G401 (cell line): ENCODE measurements at places on chromosomes 12 and 14.

DNA sequence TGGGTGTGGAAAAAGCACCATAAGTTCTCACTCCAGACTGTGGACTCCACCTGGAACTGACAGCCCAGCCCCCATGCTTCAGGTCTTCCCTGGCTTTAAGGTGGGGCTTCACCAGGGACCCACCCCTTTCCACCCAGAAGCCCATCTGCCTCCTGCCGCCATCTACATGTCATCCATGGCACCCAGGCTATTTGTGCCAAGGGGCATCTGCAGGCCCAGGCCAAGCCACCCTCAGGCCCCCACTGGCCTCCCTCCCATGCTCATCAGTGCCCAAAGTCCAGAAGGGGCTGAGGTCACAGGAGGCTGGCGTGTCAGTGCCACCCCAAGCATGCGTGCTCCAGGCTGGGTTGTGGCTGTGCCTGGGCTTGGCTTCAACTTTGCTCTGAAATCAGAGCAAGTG is 212.2 kb upstream of the DIO3 start:
- DNase-seq: no peak

- no peak for DNase-seq
Observed at GRCh38 chr14:61315313-61315712, 6.1 kb upstream of the PRKCH start.

- no peak for DNase-seq
Observed at GRCh38 chr12:127964717-127965116, 302.3 kb upstream of the TMEM132C start.

DNA sequence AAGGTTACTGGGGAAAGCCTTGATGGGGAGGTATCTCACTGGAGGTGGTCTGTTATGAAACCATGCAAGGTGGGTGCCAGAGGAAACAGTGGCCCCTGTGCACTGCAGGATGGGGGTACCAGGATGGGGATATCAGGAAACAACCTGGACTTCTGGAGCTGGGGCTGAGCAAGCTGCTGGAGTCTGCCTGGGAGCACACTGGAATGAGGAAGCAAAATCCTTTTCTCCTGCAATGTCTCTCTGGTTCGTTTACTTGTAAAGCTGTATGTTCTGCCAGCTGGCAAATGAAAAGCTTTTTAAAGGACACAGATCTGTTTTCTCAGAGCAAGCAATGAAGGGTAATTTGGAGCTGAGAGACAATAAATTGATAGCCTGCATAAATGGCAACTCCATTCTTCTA is 23.2 kb upstream of the SERPINA1 start:
- DNase-seq: no peak

DNA sequence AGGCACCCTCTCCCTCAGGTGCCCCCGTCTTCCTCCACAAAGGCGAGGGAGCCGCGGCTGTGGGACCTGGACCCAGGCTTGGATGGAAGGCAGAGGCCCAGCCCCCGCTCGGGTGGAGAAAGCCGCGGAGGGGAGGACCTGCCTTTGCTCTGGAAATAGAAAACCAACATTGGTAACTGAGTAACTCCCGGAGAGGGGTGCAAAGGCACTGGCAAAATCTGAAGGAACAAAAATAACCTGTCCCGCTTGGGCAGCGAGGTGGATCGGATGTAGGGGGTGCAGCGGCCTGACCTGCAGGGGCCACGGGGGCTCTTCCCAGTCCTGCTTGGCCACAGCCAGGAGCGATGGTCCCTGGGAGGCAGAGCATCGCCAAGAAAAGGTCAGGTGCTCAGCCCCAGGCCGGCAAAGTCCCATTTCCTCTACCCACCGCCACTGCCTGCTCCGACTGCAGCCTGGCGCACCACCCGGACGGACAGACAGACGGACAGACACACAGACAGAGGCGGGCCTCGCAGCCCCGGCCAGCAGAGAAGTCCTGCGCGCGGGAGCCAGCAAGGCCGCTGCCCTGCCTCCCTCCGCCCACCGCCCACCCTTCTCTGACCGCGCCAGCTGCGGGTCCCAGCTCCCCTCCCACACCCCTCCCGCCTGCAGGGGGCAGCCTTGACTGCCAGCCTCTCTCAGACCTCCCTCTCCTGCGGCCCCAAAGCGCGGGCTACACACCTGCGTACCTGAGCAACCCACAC is 21.4 kb upstream of the TMEM106C start:
- DNase-seq: no peak

- no peak for DNase-seq
Observed at GRCh38 chr12:47794679-47795078, 21.6 kb downstream of the SLC48A1 start.

- DNase-seq: no peak
Observed at GRCh38 chr12:6201213-6201608, 1.0 kb downstream of the CD9 start.

DNA sequence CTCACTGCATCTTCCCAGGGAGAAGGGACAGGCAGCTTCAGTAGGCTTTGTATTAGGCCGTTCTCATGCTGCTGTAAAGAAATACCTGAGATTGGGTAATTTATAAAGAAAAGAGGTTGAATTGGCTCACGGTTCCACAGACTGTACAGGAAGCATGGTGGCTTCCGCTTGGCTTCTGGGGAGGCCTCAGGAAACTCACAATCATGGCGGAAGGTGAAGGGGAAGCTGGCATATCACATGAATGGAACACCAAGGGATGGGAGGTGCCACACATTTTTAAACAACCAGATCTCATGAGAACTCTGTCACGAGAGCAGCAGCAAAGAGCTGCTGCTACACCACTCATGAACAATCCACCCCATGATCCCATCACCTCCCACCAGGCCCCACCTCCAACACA is 182.2 kb upstream of the SFSWAP start:
- DNase-seq: no peak

- DNase-seq: no peak
Observed at GRCh38 chr12:132027636-132028035, 77.9 kb downstream of the EP400 start.

DNA sequence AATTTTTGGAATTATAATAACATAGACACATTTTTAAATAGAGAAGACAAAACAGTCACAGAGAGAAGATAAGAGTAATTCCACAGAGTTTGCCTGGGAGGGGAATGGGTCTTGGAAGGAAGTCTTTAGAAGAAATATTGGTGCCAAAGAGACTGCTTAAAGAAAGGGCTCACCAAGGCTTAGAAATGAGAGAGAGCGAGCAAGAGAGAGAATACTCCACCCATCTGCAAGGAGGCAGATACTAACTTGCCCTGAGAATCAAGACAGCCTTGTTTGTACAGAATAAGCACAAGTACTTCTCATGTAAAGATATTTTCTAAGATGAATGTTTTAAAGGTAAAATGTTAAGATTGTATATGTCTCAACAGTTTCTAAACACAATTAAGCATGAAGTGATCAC is 165.5 kb downstream of the SLC38A4 start:
- DNase-seq: no peak

DNA sequence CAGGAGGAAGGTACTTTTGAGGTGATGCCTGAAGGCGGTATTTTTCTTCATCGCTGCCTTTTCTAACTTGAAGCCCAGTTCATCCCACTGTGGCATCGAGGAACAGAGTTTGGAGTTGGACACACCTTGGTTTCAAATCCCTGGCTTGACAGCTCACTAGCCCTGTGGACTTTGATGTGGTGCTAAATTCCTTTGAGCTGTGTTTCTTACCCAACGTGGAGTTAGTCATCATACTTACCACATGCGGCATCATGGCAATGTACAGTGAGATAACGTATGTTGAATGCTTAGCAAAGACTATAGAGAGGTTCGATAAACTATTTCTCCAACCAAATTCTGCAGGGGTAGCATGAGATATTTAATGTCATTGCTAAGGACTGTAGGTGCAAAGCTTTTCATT is 3.4 kb downstream of the PLEKHG3 start:
- no peak for DNase-seq

DNA sequence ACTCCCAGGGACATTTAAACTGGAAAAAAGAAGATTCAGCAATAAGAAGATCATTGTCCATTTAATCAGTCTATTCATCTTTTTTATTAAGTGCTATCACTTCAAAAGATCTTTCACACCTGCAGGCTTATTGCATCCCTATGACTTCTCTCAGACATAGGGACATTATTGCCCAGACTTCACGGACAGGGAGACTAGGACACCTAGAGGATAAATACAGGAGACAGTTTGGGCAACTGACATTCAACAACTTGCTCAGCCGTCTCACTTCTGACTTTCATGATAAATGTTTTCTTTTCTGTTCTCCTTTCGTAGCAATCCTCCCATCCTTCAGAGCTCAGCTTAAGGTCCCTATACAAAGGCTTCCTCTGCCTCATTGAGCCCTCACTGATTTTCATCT is 84.3 kb downstream of the TMEM30B start:
- no peak for DNase-seq

- DNase-seq: no peak
Observed at GRCh38 chr14:104734991-104735779, 11.2 kb downstream of the ADSS1 start.

DNA sequence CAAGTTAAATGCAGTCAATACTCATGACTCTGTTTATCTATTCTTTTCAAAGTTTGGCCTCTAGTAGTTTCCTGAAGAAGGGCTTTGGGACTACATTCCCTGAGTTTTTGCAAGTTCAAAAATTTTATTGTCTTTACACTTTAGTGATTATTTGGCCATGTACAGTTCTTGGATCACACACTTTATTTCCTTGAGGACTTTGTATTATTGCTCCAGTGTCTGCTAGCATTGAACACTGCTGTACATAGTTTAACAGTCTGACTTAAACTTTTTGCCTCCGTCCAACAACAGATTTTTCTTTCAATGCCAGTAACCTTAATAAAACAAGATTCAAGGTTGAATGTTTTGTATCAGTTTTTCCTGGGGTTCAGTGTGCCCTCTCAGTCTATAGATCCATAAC is 132.3 kb downstream of the DERA start:
- DNase-seq: no peak

DNA sequence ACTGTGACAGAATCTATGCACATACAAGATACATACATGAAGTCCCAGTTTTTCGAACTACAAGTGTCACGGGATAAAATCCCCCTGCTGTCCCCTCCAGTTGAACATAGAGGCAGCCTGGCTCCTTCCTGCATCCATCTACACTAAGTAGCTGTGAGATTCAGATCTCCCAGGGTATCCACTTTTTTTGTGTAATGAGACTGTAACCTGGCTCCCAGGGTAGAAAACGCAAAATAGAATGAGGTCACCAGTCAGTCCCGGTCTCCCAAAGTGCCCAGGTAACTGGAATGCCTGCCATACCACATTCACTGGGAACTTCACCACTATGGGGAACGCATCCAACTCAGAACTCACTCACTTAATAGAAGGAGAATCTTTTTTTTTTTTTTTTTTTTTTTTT is 67.8 kb downstream of the TMCC3 start:
- no peak for DNase-seq

DNA sequence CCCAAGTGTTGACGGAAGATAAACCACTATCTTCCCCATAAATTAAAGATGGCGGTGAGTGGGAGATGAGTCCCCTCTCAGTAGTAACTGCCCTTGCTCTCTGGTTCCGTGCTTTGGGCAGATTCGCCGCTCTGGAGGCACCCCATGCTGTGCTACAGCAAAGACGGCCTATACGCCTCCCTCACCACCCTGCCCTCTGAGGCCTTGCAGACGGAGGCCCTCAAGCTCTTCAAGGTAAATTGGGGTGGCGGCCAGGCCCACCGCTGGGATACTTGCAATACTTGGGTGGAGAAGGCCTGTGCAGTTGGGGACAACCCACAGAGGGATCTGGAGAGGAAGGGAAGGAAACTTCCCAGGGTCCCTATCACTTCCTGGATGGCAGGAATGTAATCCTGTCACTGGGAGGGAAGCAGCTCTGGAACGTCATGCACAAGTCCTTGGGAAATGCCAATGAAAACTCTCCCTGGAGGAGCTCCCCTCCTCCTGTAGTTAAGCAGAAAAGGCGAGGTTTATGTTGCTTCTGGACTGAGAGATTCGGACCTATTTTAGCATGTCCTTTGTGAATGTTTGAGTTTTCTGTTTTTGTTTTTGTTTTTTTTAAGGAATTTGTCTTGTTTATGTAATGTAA is 22.8 kb downstream of the PIGH start:
- no peak for DNase-seq
